Spinal cord (tissue), 10 donors: ENCODE measurements at places on chromosomes 6 and 20.

- DNase-seq, result no peak
These were observed 88.6 kb upstream of the TMEM181 start for GRCh38 chr6:158471339-158471738.

DNA sequence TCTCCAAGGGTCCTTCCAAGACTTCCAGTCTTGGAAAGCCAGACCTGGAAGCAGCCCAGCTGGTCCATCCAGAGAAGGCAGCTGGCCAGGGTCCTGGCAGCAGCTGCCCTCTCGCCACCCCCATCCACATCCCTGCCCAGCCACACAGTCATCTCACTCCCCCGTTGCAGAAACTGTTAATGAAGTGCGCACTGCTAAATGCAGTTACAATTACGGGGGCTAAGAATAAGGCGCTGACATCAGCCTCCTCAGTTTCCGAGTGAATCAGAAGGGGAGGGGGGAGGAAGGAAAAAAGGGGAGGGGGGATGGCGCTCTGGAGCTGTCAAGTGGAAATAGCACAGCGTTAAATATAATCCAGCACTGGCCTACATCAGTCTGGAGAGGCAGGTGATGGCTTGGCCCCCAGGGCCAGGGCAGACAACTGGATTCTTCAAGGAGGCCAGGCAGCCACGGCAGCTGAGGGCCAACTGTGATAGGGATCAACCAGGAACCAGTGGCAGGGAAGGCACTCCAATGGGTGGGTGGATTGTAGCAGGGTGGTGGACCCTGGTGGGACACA is 6.9 kb downstream of the RIMS4 start:
- DNase-seq, result peak; percentile 59

- DNase-seq, result no peak
These were observed 239.2 kb upstream of the FKBP1C start for GRCh38 chr6:62971976-62972658.

DNA sequence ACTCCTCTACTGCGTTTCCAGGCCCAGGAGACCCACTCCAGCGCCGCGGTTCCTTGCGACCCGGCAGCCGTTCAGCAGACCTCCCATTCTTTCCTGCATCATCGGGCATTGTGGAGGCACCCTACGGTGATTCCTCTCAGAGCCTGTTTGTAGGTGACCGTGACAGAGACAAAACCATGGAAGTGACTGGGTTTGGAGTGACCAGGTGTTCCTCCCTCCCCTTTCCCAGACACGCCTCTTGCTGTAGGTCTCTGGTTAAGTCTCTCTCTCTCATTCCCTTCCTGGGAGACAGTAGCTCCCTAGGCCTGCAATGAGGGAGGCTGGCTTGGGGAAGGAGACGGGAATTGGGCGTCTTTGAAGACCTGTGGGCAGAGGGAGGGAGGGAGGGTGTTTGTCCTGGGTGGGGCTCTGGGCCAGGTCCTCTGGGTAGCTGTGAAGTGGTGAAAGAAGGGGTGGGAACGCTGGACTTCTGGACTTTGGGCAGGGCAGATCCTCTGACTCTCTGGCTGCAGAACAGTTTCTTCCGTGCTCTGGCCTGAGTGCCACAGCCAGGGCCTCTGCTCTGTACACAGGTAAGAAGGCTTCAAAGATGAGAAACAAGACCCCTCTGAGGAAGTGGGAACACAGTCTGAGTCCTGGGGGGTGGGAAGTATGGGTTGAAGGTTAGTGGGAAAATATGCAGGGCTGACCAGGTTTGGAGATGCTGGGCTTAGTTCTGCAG is 763 bp downstream of the KLC4 start:
- DNase-seq, result no peak

DNA sequence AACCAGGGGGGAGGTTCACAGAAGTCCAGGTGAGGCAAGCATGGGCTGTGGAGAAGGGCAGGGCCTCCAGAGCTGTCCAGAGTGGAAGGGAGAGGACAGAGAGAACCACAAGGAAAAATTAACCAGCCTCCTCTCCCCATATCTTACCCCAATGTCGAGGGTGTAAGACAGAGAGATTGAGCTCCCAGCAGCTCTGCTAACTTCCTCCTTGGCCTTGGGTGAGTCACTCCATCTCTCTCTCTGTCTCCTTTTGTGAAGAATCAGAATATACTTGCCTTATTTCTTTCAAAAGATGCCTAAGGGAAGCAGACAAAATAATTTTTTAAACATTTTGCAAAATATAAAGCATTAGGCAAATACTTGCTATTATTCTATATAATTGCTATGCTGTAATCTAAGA is 58.3 kb upstream of the IYD start:
- DNase-seq, result no peak

DNA sequence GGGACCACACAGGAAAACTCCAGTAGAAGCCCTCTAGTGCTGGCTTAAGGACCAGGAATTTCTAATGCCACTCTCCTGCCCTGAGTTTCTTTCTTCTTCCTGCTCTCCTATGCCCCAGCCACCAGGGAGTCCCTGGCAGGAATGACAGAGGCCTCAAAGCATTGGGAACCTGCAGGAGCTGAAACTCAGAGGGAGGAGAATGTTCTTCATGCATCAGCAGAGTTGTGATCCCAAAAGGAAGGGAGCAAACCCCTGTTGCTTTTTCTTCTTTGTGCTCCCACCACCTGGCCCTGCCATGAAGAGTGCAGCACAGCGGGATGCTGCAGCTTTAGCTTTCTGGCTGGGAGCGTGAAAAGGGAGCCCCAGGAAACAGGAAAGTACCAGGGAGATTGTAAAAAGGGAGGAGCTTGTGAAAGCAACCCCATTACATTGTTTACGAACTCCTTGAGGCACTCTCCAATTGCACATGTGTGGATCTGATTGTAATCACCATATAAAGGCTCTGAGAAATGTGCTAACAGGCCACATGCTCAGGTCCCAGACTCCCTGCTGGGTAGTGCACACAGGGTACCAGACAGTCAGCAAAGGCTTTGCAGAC is 34.7 kb upstream of the FKBP1A start:
- no peak for DNase-seq

DNA sequence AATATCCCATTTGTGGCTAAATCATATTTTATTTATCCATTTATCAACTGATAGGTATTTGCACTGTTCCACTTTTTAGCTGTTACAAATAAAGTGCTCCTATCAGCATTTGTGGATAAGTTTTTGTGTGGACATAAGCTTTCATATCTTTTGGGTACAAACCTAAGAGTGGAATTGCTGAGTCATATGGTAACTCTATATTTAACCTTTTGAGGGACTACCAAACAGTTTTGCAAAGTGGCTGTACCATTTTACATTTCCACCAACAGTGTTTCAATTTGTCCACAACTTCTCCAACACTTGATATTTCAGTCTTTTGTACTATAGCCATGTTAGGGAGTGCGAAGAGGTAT is 23.6 kb upstream of the ECHDC1 start:
- no peak for DNase-seq

DNA sequence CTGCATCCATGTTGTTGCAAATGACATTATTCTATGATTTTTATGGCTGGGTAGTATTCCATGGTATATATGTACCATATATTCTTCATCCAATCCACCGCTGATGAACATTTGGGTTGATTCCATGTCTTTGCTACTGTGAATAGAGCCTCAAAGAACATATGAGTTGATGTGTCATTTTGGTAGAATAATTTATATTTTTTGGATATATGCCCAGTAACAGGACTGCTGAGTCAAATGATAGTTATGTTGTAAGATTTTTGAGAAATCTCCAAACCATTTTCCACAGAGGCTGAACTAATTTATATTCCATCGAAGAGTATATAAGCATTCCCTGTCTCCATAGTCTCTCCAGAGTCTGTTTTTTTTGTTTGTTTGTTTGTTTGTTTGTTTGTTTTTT is 1373.5 kb downstream of the GRIK2 start:
- no peak for DNase-seq

DNA sequence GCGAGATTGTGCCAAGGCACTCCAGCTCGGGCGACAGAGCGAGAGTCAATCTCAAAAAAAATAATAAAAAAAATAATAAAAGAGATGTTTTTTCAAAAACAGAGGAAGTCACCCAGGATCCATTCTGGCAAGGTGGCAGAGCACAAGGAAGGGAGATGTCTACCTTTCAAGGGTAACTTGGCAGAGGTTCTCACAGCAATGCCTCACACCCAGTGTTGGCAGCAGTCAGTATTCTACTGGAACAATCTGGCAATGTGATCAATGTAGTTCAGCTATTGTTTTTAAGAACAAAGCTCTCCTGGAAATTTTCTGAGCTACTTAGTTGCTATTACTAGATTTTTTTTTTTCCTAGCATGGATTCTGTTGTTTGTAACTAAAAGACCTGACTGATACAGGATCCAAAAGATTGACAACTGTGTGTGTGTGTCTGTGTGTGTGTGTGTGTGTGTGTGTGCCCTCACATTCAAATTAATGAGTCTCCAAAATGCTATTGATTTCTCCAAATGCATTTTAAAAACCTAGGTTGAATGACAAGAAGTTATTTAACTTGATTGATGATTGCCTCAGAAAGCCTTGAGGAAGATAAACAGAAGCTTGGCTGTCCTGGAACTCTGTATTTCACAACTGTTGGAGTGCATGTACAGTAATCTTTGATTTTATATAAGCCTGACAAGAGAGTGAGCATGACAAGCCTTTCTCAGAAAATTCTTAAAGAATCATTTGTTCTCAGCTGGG is 114.1 kb upstream of the RREB1 start:
- DNase-seq, result no peak

GRCh38 chr20:19314621-19315020 is 102.2 kb downstream of the SLC24A3 start:
- no peak for DNase-seq

GRCh38 chr20:41135187-41135887 is 2.0 kb upstream of the PLCG1 start:
- no peak for DNase-seq

DNA sequence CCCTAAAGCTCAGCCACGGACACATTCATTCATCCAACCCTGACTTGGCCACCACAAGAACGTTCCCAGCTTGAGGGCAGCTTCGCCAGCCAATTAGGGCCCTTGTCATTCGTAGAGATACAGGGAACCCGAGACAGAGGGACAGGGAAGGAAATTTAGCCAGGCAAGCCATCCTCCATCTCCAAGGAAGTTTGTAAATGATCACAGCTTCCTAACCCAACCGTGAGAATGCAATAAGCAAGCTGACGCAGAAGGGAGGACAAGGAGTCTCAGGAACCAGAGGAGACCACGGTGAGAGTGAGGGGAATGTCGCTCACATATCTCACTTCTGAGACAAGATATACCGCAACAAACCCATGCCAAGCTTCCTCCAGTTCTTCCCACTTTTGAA is 1.4 kb downstream of the TRAM2 start:
- DNase-seq, result no peak

DNA sequence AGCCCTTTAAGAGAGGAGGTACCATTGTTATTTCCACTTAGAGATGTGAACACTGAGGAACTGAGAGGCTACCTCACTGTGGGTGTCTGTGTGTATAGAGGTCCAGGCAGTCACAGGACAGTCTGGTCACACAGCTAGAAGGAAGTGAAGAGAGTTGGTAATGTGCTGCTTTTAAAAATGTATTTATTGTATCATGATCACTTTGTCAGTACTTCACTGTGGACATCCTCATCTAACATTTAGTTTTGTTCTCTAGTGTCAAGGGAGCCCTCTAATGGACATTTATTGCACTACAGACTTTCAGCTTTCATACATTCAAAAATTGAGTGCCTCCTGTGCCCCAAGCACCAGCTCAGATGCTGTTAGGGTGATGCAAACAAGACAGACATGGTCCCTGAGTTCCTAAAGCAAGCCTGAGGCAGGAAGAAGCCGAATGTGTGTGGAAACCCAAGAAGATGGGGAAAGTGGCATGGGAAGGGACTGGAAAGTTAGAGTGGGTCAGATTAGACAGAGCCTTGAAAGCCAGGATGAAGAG is 123.0 kb downstream of the SLC16A10 start:
- peak; percentile 20 for DNase-seq

DNA sequence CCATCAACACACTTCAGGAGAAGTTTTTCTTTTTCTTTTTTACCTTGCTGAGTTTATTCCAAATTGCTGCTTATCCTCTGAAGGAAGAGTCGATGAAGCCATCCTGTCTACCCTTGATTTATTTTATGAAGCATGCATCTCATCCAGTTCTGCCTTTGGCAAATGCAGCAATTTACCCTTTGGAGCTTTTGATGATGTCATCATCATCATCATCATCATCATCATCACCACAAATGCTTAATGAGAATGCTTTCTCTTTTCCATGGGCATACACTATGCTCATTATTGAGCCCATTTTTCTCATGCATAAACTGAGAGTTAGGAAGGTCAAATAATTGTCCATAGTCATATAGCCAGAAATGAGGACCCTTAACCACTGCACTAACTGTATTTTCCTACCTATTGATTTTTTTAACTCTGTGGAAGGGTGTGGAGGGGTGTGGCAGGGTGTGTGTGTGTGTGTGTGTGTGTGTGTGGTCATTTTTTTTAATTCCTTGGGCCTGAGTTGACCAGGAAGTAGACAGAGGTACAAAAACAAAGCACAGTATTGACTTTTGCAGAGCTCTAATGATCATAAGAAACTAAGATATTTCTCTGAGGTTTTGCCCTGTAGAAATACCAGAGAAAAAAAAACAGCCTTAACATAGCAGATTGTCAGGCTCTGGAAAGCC is 82.8 kb downstream of the COL9A1 start:
- DNase-seq, result no peak

DNA sequence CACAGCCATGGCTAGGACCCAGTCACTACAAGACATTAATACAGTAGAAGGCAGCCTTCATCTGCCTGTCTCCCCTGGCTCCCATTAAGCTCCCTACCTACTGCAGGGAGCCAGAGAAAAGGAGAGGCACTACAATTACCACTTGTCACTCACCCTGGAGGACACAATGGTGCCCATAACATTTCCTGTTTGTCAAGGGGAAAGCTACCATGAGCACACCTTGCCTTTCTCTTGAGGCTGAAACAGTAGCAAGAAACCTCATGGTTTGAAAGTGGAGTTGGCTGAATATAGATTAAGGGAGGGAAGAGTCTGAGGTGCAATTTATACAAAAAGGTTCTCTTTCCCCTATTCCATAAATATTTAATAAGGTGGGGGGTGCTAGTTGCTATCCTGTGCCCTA is 27.9 kb downstream of the STK38 start:
- DNase-seq, result no peak

GRCh38 chr6:90406957-90407356 is 110.3 kb upstream of the BACH2 start:
- no peak for DNase-seq

DNA sequence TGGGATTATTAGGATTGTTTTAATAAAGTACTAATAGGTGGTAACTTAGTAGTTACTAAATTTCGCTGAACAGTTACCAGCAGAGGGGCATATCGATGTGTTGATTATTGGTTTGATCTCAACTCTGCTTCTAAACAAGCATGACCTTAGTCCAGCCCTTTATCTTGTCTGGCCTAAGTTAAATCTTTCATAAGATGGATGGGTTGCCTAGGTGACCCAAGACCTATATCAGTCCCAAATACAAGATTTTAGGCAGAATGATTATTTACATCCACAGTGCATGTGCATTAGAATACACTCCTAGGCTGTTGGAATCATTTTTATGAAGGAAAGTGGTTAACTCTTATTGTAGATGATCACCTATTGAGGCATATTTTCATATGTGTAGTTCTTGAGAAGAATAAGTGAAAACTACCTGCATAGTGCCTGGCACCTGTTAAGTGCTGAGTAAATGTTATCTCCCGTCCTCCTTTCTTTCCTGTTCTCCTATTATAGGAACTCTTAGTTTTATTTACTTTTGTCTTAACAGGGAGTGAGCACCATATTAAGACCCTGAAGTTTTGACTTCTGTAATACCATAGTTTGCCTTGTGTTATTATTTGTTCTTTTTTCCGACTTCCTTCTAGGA is 1.1 kb downstream of the HSF2 start:
- DNase-seq, result no peak
